Left renal pelvis (tissue), 4 donors: ENCODE measurements at places on chromosomes 2 and 18. TPM values are rescaled to one million over a fixed set of nuclear protein-coding genes. Genes with fewer than 3 reads are reported as not detected.

- no peak for DNase-seq
Measured at GRCh38 chr2:16225545-16225944, 285.2 kb downstream of the MYCN start.

GRCh38 chr2:9737053-9737875 is 106.0 kb upstream of the TAF1B start:
- DNase-seq = no peak

DNA sequence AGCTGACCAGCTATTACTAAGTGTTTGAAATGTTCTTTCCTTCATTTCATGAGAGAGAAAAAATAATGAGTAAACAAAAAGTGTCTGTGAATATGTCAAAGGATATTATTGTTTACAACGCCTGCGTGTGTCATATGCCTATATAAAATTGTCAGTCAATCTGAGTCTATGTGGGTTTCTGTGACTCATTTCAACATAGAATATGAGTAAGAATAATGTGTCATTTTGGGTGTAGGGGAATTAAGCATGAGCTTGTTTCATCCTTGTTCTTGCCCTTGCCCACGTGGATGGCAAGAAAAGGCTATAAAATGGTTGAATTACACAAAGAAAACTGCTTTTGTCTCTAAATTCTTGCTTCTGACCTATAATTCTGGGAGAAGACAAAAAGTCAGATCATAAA is 466.0 kb downstream of the PTH2R start:
- no peak for DNase-seq

- no peak for DNase-seq
Measured at GRCh38 chr2:55051026-55051866, 995 bp upstream of the RTN4 start.

- DNase-seq = no peak
Measured at GRCh38 chr2:188382107-188382506, 90.4 kb downstream of the GULP1 start.

GRCh38 chr18:57475408-57475807 is 40.2 kb downstream of the ONECUT2 start:
- no peak for DNase-seq

DNA sequence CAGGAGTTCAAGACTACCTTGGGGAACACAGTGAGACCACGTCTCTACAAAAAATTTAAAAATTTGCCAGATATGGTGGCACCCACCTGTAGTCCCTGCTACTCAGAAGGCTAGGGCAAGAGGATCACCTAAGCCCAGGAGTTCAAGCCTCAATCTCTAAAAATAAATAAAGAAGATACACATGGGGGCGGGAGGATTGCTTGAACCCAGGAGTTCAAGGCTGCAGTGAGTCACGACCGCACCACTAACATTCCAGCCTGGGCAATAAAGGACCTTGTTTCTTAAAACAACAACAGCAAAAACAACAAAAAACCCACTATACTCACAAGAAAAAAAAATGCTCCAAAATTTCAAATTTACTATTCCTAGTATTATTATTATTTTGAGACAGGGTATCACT is 10.0 kb upstream of the ICA1L start:
- DNase-seq = no peak

DNA sequence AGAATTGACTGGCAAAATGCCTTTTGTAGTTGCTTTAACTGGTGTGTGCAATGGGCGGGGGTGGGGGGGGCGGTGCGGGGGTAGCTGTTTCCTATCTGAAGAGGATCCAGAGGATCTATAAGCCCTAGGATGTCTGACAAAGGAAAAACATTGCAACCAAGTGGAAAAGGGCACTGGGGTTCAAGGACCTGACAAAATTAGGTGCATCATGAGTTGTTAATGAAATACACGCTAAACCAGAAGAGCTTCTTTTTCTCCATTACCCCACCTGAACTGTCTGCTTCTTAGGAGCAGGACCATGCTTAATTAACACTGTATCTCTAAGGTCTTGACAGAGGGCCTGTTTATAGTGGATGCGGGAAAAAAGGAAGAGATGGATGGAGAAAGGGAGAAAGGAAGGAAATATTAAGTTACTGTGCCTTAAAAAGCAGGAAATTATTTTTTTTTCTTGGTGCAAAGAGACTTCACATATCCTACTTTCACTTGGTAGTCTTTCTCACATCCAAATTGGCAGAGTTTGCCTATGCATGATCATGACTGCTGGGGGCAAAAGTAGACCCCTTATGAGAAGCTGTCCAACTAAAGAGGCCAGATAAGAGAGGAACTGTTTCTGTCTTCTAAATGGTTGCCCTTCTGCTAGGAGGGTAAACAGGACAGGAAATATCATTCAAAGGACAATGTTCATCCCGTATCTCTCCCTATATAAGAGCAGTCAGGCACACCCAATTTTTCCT is 4.6 kb downstream of the RND3 start:
- DNase-seq = no peak

Gene GLS
- polyA plus RNA-seq = 278 TPM

Gene RAX
- not detected for polyA plus RNA-seq

Gene NEUROD1
- not detected for polyA plus RNA-seq

Gene HRH4
- polyA plus RNA-seq = 0.07 TPM

Gene LOXL3
- 9.8 TPM for polyA plus RNA-seq

Gene DPP10
- 11.5 TPM for polyA plus RNA-seq

Gene UGT1A8
- polyA plus RNA-seq = not detected

Gene STARD7
- 71.5 TPM for polyA plus RNA-seq

Gene HOXD9
- 106 TPM for polyA plus RNA-seq
